ENCODE measurements at places on chromosomes 16 and 17.

- DNase-seq = no peak
Measured at GRCh38 chr16:78025631-78026030, 3.3 kb downstream of the CLEC3A start.

DNA sequence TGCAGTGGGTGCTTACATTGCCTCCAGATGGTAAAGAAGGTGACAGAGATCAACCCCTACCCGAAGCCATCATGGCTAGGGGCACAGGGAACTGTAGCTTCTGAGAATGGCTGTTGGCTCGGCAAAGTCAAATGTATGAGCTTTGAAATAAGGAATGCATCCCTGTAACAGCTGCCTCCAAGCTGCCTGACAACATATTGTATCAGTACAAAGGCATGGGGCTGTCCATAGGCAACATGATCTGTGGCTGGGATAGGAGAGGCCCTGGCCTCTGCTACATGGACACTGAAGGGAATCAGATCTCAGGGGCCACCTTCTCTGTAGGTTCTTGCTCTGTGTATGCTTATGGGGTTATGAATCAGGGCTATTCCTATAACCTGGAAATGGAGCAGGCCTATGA is 119.2 kb upstream of the NETO2 start:
- no peak for DNase-seq

- no peak for DNase-seq
Measured at GRCh38 chr16:47204736-47205504, 61.2 kb upstream of the NETO2 start.

- DNase-seq = no peak
Measured at GRCh38 chr16:72938795-72939164, 109.1 kb downstream of the ZFHX3 start.

DNA sequence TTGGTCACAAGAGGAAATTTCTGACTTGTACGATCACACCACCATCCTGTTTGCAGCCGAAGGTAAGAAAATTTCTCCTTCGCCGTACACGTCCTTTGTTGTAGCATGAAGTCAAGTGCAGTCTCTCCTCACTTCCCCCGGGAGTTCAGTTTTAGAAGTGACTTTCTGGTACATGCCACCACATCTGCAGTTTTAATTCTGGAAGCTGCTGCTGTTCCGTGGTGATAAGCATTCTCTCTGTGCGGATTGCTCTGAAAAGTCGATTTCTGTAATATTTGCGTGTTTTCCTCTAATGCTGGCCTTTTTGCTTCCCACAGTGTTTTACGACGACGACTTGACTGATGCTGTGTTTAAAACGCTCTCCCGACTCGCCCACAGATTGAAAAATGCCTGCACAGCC is 20.6 kb downstream of the METTL22 start:
- no peak for DNase-seq

- DNase-seq = no peak
Measured at GRCh38 chr16:11482946-11483748, 103.6 kb downstream of the LITAF start.

GRCh38 chr17:66492561-66493005 is 190.2 kb downstream of the PRKCA start:
- peak; percentile 44 for DNase-seq

- DNase-seq = no peak
Measured at GRCh38 chr17:41836550-41837196, 641 bp upstream of the NT5C3B start.

DNA sequence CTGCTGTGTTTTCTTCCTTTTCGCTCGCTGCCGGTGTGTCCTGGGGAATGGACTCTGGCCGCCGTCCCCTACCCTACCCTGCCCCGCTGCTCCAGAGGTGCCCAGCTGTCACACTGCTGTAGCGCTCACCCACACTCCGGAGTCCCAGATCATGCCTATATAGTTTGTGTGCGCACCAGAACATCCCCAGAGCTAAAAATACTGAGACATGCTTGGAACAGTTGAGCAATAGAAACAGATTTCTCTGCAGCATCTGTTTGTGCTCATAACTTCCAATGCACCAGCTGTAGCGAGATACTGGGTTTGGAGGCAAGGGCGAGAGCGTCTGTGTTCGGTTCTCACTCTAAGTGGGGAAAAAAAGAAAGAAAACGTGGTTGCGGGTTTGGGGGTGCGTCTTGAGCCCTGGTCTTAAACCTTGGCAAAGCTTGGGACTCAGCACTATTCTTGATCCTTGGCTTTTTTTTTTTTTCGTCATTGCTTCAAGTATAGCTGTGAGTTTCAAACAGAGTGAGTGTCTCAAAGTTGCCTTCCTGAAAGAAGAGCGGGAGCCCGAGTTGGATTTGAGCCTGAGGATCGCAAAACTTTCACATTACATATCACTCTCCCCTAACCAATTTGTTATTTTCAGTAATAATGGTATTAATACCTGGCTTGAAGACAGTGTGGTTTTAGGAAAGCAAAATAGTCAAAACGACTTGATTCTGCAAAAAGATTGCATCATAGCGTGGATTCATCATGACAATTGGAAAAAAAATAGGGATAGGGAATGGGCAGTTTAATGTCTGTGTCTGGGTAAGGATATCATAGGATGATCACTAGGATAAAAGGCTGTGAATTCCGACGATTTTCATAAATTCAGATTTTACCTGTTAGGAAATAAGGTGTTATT is 621 bp downstream of the KCNJ2 start:
- DNase-seq = no peak

DNA sequence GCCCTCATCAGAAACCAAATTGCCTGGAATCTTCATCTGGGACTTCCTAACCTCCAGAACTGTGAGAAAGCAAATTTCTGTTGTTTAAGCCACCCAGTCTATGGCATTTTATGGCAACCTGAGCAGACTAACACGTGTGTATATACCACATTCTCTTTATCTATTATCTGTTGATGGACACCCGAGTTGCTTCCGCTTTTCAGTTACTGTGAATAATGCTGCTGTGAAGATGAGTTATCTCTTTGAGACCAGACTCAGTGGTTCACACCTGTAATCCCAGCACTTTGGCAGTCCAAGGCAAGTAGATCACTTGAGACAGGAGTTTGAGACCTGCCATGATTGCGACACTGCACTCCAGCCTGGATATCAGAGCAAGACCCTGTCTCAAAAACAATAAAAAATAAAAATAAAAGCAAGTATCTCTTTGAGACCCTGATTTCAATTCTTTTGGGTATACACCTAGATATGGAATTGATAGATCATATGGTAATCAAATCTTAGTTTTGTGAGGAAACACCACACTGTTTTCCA is 27.2 kb upstream of the CNEP1R1 start:
- no peak for DNase-seq

DNA sequence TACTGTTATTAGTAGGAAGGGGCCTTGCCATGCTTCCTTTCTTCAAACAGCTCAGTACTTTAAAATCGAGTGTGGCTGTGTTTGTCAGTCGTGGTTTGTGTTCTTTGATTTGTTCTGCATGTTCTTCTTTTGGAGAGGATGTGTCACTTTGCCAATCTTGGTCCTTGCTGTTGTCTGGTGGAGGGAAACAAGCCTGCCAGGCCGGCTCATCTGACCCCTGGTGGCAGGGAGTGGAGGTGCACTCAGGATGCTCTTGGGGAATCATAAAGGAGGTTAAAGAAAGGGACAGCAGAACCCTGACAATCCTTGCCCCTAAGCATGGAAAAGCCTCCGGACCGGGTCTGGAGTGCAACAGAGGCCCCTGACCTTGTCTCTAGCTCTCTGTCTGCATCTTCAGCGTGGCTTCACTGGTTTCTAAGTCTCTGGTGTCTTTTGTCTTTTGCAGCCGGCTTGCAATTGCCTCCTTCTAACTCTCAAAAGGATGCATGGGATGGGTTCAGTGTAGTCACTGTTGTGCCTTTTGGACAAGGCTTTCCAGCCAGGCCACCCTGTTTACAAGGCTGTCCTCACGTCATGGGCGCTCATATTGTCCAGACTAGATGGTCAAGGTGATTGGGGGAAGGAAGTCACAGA is 135.8 kb downstream of the WWOX start:
- peak; percentile 2 for DNase-seq

- no peak for DNase-seq
Measured at GRCh38 chr17:15437303-15437635, 30.2 kb downstream of the CDRT4 start.

- DNase-seq = no peak
Measured at GRCh38 chr17:1744551-1745512, 2.2 kb downstream of the SERPINF2 start.

DNA sequence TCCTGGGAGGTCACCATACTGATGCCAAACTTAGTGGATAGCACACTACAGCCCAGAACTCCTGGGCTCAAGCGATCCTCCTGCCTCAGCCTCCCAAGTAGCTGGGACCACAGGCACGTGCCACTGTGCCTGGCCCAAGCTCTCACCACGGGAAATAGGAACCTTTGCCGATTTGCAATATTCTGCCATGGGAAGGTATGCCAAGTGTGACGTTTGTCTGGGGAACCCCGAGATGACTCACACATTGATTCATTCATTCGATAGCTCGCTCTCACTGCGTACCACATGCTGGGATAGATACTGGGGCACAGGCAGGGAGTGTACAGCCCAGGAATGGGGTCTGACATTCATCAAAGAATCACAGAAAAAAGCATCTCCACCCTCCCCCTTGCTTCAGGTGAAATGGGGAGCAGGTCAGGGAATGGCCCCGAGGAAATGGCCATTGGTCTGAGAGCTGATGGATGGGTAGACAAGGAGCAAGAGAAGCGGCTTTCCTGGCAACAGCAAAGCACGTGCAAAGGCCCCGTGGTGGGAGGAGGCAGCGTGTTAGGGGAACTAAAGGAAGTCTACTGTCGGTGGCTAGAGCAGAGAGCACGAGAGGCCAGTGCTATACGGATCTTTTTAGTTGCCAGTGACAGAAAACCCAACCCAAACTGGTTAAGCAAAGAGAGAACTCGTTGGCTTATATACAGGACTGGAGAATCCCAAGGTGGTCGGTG is 44.1 kb downstream of the DNAH17 start:
- DNase-seq = no peak

DNA sequence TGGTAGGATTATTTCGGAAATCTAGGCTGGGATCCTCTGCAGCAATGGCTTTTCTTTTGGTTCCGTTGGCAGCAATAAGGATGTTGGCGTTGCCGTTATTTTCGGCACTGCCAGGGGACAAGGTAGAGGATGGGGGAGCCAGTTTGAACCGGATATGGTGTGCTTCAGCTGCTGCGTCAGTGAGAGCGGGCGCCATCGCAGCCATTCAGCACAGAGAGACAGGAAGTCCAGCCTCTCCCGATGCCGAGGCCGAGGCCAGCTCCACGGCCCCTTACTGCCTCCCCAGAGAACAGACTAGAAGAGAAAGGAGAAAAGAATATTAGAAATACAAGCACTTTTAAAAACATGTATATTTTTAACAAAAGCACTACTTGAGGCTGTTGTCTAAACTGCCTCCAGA is 21.3 kb downstream of the KANSL1 start:
- DNase-seq = no peak

DNA sequence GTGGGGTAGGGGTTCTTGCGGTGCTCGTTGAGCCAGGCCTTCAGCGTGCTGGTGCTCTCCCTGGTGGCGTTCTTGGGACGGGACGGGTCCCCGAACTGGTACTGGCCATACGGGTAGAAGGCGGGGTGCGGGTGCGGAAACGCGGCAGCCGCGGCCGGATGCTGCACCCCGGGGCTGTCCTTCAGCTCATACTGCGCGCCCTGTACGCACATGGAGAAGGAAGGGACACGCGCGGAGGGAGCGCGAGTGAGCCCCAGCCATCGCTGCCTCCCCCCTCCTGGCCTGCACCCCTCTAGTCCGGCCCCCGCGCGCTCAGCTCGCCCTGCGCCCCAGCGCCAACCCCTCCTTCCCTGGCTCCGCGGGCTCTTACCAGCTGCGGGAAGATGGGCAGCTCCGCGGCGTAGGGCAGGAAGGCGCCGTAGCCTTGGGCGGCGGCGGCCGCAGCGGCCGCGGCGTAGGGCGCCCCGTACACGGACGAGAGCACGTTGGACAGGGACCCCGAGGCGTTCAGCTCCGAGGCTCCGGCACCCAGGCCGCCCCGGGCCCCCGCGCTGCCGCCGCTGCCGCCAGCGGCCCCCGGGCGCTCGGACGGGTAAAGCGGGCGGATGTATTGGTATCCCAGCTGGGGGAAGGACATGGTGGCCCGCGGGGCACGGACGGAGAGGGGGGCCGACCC is 1.0 kb downstream of the IRX3 start:
- no peak for DNase-seq

- DNase-seq = no peak
Measured at GRCh38 chr17:12815642-12816141, 26.4 kb downstream of the ARHGAP44 start.

- no peak for DNase-seq
Measured at GRCh38 chr17:51087072-51087757, 33.5 kb downstream of the SPAG9 start.

GRCh38 chr17:30599428-30600059 is 122.3 kb downstream of the GOSR1 start:
- no peak for DNase-seq

DNA sequence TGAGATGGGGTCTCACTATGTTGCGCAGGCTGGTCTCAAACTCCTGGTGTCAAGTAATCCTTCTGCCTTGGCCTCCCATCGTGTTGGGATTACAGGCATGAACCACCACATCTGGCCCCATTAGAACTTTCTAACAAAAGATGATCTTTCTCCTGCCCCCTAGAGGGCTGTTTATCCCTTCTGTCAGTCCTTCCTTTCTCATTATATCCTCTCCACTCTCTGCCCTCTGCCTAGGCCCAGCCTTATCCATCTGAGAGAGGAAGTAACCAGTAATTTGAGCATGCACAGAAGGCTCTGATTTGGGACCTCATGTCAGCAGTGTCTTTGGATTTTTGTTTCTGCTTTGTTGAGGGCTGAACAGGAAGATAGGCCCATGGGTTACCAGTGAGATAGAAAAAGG is 4.4 kb upstream of the DHX40 start:
- DNase-seq = no peak

DNA sequence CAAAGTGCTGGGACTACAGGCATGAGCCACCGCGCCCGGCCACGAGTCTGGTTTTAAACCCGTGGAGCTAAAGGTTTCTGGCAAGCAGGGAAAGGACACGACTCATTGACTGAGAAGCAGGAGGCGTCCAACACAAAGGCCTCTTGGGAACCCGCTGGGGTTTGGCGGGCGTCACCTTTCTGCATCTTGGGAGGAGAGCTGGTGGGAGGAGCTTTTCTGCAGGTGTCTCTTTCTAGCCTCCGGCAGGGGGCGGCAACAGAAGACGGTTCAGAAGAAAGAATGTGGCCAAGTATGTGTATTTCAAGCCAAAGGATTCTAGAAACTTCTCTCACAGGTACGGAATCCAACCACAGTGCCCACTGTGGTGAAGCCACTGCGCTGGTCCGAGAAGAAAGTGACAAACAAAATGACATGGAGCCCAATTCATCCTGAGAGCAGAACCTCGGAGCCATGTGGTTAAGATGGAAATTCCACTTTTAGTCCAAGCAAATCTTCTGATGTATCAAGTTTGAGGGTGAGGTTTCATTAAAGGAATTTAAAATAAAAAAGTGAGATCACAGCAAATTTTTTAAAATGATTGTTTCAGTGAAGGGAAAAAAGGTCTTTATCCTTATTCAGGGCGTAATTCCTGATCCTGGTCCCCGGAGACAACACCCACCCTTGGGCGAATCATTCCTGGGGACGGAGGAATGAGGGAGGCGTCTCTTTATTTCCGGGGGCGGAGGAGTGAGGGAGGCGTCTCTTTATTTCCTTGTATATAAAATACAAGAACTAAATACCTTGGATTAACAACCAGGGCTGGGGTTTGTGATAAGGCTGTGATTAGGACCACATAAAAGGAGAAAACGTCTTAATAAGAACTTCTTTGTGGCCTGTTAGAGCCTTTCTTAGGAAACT is 97.6 kb downstream of the MRM3 start:
- peak; percentile 69 for DNase-seq

Data from NCI-H187 treated with DMSO at 0.1 percent for 48 hours (cell line).